ENCODE measurements at places on chromosomes 7 and 10.

DNA sequence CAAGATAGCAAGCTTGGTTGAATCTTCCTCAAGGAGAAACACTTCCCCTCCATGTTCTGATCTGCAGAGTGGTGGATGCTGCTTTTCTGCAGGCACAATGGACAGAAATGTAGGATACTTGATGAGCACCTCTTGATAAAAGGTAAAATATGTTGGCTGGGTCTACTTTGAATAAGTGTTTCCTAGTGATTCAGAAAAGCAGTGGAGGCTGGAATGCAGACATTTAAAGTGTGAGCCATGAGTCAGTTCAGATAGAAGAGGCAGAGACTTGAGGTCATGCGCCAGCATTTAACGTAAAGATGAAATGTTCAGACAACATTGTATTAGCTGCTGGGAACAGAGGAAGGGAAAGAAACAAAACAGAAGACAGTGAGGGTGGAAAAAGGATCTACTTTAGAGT is 403.1 kb downstream of the ADRA2A start:
- no peak for DNase-seq

DNA sequence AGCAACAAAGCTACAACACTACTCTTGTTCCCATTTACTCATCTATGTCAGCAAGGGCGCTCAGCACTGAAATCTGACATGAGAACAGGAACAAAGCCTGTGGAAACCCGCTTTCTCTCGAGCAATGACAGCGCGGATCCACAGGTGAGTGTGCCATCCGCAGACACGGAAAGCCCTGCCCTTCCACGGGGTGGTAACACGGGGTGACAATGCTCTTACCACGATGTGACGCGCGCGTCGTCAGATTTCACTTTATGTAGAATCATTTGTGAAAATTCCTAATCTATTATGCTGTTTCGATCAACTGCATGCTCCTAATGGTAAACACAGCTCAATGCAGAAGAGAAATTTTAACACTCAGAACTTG is 34.4 kb downstream of the ZFAND2A start:
- no peak for DNase-seq

DNA sequence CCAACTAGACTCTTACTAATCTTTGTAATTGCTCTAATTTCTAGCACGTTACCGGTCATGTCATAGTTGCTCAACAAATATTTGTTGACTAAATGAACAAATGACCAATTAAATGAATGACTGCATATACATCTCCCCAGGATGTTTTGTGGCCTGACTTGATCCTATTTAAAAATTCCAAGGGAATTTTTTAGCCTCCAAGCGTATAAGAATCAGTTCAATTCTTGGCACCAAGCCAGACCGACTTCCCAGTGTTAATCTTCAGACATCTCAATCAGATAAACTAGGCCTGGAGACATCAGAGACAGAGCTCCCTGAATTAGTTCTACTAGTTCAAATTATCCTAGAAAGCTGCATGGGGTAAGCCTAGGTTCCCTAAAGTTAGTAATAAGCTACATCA is 96.0 kb downstream of the GSAP start:
- no peak for DNase-seq

- DNase-seq: no peak
These were observed 6.0 kb downstream of the ALOX5 start for GRCh38 chr10:45379891-45380540.

DNA sequence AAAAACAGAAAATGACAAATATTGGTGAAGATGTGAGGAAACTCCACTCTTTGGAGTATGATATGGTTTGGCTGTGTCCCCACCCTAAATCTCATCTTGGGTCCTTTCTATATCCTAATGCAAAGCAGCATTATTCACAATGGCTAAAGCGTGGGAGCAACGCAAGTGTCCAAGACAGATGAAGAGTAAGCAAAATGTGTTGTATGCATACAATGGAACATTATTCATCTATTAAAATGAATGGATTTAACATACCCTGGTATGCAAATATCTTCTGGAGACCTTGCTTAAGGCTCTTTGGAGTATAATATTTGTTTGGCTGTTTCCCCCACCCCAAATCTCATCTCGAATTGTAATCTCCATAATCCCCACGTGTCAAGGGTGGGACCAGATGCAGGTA is 839.8 kb upstream of the POM121L12 start:
- DNase-seq: no peak

GRCh38 chr7:130970696-130971095 is 236.7 kb upstream of the KLF14 start:
- DNase-seq: no peak

- DNase-seq: no peak
These were observed 59.6 kb upstream of the BICC1 start for GRCh38 chr10:58453105-58453504.

GRCh38 chr7:14752301-14752700 is 150.2 kb downstream of the DGKB start:
- no peak for DNase-seq

- no peak for DNase-seq
These were observed 40.8 kb downstream of the TRIM24 start for GRCh38 chr7:138500892-138501291.

DNA sequence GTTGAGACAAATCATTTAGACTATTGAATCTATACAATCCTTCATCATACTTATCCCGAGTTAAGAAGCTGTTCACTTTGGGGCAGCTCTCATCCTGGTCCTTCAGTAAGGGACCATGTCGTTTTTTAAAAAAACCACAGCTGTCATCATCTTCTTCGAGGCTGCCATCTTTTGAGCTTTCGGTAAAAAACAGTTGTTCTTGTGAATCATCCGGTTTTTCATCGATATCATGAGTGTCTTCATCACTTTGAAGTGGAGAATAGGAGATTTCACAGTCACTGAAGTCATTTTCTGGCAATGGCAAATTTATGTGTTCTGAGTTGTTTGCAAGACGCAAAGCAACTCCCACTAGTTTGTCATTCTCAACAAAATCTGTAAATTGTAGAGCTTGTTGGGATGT is 3.9 kb downstream of the DCLRE1A start:
- no peak for DNase-seq

- no peak for DNase-seq
These were observed 140.3 kb upstream of the ODAD2 start for GRCh38 chr10:28139138-28139537.

DNA sequence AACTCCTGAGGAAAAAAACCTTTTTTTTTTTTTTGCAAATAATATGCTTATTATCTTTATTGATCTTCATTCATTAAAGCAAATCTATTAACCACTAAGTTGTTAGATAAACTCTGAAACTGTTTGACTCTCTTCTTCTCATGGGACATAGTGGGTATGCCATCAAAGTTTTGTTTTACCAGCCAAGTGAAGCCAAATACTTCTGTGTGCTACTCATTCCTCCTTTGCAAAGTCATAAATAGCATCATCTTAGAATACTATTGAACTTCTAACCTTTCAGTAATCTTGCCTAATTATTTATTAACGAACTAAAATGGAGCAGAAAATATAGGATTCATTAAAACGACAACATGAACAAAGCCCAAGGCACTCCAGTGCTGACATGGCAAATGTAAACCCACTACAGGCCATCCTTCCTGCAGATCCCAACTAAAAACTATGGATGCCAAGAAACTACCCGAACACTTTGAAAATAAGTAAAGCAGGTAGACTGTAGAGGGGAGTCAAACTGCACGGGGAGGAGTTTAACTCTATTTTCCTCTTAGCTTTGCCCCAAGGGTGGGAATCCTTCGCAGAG is 61.2 kb upstream of the ODAD2 start:
- DNase-seq: no peak

GRCh38 chr10:10792681-10793080 is 225.0 kb upstream of the CELF2 start:
- no peak for DNase-seq

DNA sequence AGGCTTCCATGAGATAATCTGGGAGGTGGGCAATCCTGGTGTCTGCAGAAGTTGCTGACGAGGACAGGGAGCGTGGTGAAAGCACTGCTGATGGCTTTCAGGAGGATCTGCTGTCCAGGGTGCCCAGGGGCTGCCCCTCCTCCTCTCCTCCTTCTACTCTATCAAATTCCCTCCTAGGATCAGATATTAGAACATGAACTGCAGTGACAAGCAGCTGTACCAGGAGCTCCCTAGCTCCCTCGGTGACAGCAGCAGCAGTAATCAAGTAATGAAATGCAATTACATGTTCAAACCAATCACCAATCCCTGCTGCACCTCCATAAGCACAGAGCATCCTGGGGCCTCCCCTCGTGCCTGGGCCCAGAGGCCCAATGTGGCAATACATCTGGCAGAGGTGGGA is 46.9 kb downstream of the GRID1 start:
- peak; percentile 72 for DNase-seq

GRCh38 chr10:103637927-103638557 is 144.5 kb downstream of the NEURL1 start:
- DNase-seq: no peak

- DNase-seq: no peak
These were observed 250.7 kb upstream of the MYO3A start for GRCh38 chr10:25683344-25683743.

GRCh38 chr7:116784647-116785046 is 77.7 kb upstream of the CAPZA2 start:
- DNase-seq: no peak
